CD4-positive, alpha-beta T cell treated with Interferon gamma for 1 hour (primary cell): ENCODE measurements at places on chromosomes 7 and 10.
A peak's percentile ranks its signal among the peaks of the same experiment; 100 is the strongest.

GRCh38 chr7:41837916-41838315, 135.0 kb upstream of the INHBA start:
- DNase-seq: no peak

GRCh38 chr7:100090527-100091410, 2.0 kb downstream of the COPS6 start:
- DNase-seq: no peak

DNA sequence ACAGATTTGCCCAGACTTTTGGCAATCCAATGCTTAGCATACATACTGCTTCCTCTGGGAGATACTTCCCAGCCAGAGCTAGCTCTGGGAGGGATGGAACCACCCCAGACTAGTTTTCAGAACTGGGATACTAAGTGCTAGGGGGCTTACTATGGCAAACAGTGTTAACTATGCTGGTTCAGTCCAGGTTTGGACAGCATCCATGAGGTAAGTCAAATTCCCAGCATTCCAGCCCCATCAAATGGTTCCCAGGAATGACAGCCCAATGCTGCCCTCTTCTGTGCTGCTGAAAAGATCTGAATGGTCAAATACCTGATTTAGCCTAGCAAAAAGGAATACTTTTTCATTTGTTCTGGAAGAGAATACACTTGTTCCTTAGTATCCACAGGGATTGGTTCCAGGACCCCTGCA, 141.7 kb upstream of the CCDC6 start:
- DNase-seq: no peak

DNA sequence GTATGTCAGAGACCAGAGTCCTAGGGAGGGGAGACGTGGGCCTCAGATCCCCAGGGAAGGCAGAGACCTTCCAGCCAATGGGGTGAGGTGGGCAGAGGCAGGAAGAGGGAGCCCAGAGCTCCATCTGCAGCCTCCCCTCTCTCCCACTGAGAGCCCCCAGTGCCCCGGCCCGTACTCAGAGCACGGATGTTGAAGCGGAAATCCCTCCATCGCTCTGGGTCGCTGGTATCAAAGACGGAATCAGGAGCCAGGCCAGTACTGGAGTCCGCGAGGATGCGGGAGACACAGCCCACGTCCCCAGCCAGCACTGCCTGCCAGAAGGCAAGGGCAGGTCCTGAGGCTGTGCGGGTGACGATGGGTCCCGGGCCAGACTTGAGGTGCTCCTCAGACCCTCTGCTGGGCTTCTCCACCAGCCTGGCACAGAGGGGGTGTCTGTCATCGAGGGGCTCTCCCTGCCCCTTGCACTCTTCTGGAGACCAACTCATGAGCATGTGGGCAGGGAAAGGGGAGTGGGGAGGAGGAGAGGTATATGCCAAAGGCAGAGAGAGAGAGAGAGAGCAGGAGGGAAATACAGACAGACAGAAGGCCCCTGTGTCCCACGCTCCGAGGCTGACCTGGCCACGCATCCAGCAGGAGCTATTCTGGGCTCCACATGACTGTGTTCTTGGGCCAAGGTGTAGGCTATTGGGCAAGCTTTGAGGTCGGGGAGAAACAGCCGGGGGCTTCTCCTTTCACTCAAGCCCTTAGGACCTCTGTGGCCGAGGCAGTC, at the start of gene ASB10:
Gene ASB10 (minus strand): TSS at position 611 of the 769 bp plus-strand sequence. CDS start 120 bp downstream, at position 491.
- no peak for DNase-seq

GRCh38 chr10:78160591-78160990, 126.9 kb downstream of the RPS24 start:
- DNase-seq: no peak

DNA sequence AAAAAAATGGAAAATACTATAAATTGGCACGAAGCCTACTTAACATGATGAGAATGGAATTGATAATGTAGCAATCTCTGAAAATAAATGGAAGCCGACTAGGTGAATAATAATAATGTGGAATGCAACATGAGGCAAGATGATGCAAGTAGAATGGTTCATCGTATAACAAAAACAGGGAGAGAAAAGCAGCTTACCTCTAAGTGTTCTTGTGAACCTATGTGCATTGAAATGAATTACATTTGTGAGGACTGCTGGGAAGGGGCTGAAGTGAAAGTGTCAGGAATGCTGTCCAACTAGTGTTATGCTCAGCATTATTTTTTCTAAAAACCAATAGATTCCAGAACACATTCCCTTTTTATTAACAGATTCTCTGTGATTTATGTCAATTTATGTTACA, 440.6 kb upstream of the LRRN3 start:
- DNase-seq: no peak

GRCh38 chr7:113824117-113824823, 94.5 kb downstream of the PPP1R3A start:
- DNase-seq: no peak

DNA sequence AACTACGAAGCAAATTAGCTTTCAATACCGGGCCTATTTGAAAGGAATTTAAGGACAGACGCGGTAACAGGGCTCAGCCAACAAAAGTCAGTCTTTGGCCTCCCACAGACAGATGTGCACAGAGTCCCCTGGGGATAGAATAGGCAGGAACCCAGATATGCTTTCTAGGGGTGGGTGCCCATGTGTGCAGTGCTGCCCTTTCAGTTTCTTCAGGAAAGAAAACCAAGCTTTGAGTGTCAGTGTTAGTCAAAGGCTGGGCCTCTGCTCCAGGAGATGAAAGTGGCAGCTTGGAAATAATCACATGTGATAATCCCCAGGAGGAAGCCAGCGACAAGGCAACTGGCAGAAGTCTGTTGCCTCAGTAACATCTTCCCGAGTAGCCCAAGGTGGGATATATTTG, 43.8 kb upstream of the CSTF2T start:
- no peak for DNase-seq

GRCh38 chr10:36764823-36765222, 360.6 kb upstream of the ANKRD30A start:
- no peak for DNase-seq

DNA sequence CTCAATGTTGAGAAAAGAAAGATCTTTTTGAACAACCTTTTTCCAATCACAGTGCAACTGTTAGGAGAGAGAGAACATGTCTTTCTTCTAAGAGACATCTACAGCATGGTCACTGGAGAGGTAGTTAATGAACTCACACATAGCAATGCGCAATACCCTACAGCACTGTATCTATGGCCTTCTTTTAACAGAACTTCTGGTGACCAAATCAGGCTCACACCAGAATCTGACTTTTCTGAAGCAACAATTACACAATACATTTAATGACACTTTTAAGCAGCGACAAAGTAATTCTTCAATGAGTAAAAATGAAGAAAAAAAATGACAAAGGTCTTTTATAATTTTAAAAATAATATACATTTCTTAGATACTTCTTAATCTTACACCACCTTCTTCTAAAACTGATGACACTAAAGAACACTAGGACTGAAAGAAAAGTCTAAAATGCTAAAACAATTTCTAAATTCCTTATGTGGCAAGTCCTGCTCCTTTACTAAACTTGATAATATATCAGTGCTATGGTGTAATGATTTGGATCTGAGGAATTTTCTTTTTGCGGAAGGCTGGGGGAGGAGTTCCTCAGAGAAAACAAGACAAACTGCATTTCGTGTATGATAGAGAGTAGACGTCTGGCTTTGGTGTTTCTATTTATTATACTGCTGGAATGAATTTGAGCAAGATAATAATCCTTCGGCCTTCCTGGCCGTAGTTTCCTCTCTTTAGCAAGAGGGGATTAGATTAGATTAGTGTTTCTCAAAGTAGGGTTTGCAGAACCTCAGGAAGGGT, 166.3 kb downstream of the ZNF438 start:
- no peak for DNase-seq

- DNase-seq: peak; percentile 42
Measured at GRCh38 chr7:37832194-37832593, 16.2 kb upstream of the NME8 start.

- DNase-seq: no peak
Measured at GRCh38 chr7:29158795-29159423, 12.6 kb upstream of the CPVL start.

GRCh38 chr7:23915236-23915635, 205.2 kb downstream of the STK31 start:
- DNase-seq: no peak

GRCh38 chr7:141416650-141417270, 134.4 kb upstream of the AGK start:
- no peak for DNase-seq

DNA sequence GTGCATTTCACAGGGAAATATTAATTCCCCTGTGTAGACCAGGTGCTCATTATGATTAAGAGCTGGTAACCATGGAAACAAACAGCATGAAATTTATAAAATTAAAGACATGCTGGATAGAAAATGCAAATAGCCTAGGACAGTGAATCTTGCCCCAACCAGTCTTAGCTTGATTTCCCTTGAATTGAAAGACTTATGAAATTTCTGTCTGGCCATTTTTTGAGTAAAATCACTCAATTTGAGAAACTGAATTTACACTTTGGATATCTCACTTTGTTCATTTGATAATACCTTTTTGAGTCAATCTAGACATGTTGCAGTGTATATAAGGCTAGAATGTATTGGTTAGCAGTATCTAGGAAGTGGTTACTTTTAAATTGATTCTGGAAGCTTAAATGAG, 4.4 kb upstream of the SMIM30 start:
- DNase-seq: no peak

DNA sequence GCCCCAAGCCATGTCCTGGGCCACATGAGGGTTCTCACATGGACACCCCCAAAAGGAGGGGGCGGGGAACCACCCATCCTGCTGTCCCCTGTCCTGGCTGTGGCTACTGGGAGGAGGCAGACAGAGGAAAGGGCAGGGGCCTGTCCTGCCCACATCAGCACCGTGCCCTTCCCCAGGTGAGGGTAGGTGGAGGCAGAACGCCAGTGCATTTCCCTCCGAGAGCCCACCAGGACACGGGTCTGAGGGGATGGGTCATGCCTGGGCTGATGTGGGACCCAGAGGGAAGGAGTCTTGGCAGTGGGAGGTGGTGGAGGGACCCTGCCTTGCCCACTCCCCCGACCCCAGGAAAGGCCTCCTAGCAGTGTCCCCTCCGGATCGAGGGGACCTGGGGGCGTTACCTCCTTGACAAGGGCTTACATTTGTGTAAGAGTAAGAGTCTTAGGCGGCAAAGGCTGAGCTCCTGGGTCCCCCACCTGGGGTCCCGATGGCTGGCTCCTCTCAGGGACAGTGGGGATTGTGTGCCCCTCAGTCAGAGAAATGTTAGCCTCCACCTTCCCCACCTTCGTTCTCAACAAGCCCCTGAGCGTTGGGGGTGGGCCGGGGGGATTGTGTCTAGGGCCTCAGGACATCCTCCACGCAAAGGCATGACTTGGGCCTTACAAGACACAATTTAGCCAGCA, 6.1 kb downstream of the CRYGN start:
- no peak for DNase-seq

DNA sequence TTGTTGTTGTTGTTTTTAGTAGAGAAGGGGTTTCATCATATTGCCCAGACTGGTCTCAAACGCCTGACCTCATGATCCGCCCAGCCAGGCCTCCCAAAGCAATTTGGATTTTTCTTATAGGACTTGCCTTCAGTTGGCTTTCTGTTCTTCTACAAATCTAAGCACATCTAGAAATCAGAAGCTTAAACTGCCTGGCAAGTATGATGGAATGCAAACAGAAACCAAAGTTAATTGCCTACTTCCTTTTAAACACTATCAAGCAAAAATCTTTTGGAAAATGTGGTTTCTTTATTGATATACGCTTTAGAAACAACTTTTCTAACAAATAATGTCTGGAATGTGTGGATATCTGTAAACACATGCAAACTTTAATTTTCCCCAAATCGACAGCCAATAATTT, 64.9 kb downstream of the USP6NL start:
- DNase-seq: no peak

GRCh38 chr7:836429-836828, 4.2 kb downstream of the SUN1 start:
- DNase-seq: no peak

- no peak for DNase-seq
Measured at GRCh38 chr10:100890673-100891317, 22.0 kb upstream of the SLF2 start.

- no peak for DNase-seq
Measured at GRCh38 chr7:48962821-48963505, 38.6 kb downstream of the CDC14C start.

DNA sequence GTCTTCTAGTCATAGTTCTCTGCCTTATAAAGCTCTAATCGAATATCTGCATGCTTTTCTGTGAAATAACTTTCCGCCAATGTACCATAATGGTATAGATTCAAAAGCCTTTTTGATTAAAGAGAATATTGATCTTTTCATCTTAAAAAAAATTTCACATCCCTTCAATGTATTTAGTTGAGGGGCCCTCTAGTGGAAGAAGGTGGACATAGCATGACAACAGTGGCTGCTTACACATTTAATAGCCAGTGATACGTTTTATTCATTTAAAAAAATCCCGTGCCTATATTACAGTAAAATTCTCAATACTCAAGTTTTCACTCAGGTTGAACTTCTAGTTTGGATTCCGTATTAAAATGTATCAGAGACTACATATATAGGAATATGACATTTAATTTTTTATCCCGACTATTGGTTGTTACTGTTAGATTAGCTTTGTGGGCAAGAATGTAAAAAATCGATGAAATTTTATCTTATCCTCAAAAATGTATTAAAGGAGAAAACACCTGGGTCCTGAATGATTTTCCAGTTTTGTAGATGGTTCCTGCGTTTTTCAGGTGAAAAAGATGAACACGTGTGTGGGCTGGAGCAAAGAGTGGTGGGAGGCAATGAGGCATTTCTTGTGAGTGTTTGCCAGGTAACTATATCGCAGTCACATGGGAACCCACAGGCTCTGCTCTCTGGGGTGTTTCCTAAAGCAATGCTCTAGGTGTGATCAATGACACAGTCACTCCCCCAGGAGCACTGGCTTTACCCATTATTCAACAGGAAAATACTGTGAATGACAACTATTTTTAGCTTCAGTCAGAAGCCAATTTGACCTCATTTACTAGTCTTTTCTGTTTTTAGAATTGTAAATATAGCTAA, 24.1 kb upstream of the PNLIP start:
- no peak for DNase-seq

- DNase-seq: no peak
Measured at GRCh38 chr7:108205311-108205710, 75.2 kb upstream of the LAMB4 start.

GRCh38 chr10:50575477-50576244, 48.1 kb downstream of the SGMS1 start:
- no peak for DNase-seq

DNA sequence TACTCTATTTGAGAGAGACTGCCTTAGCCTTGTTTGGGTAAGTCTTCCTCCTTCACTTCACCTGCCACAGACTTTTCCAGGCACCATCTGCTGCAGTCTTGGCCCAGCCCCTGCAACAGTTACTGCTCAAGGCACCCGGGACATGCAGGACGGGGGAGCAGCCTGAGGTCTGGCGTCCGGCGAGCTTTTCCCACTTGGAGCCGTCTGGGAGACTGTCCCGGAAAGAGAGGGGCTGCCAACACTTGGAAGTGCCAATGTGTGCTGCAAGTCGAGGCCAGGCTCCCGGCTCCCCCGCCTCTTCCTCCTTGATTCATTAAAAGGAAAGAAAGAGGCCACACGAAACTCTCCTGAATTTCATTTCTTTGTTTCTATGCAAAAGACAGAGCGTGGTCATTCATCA, 13.7 kb downstream of the HTRA1 start:
- DNase-seq: no peak
